ENCODE measurements at places on chromosomes 6 and 20.

- DNase-seq = no peak
These were observed 84.6 kb downstream of the KIF16B start for GRCh38 chr20:16488616-16489015.

- no peak for DNase-seq
These were observed 497.5 kb upstream of the CITED2 start for GRCh38 chr6:139871803-139872510.

DNA sequence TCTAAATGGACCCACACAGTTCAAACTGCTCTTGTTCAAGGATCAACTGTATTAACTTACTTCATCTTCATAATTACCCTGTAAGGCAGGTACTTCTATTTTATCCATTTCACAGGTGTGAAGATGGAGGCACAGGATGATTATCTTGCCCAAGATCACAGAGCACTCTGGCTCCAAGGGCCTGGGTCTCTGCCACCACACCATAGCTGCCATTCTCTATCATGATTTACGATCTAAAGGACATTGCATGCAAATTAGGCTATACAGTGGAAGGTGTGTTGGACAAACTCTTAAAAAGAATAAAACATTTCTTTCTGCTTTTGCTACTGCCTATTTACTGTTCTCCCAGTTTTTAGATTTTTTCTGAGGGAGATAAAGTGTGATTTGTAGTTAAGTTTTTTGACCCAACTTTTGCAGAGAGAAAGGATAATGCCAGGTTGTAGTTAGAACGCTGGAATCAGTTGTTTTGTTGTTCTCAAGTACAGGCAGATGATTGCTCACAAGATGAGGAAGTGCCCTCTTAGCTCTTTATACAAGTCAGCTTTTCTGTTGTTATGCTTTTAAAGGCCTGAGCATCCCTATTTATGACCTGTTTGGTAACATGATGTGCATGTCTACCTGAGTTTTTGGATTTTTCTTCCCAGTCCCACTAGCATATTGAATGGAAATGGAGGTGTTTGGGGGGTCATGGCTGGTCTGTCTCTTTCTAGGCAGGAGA is 247.9 kb downstream of the ZFAND3 start:
- DNase-seq = no peak

GRCh38 chr6:63643862-63644261 is 8.3 kb downstream of the PHF3 start:
- DNase-seq = no peak

DNA sequence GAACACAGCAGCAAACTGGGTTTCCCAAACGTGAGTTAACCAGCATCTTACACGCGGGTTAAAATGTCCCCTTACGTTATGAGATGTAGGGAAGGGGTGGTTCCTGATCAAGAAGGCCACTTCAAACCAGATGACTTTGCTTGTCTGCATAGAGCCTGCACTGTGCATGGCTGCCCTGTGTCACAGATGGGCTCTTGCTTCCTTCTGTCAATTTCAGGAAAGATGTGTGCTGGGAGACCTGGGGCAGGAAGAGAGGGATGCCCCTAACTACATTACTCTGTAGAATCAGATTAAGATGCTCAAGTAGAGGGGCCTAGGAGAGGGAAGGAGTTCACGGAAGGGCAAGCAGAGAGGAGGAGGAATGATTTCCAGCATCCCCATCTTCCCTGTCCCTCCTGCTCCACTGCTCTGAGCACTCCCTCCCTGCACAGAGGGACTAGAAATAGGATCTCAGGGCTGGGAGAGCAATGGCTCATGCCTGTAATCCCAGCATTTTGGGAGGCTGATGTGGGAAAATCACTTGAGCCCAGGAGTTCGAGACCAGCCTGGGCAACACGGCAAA is 63.5 kb upstream of the ZMYND8 start:
- no peak for DNase-seq

DNA sequence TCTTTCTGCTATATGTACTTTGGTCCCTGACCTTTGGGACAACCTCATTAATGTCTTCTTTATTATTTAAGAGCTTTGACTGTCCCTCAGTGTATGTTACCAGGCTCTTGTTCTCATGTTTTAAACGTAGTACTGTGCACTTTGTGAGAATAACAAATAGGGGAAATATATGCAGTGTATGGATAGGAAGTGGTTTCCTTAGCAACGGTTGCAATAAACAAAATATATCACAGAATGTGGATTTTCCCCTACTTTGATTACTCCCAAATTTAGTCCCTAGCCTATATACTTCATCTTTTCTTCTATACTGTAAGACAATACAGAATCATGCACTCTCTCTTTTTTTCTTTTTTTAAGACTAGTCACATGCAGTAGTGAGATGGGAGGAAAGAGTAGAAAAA is 123.8 kb upstream of the AKIRIN2 start:
- DNase-seq = no peak

DNA sequence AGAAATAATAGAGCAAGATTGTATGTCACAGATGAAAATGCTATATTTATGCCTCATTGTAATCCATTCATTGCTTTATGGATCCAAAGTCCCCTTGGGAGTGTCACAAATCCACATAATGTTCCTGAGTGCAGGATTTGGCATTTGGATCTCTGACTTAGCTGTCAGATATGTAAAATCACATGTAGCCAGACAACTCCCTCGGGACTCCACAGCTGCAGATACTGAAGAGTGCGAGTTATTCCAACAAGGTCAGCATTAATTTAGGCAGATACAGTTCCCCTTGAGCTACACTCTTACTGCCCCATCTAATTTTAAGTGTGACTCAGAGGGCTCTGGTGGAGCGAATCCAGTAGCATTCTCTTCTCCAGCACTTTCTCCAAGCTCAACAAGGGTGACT is 433.2 kb downstream of the CD83 start:
- DNase-seq = no peak

- DNase-seq = no peak
These were observed 297.6 kb upstream of the TCF21 start for GRCh38 chr6:133591275-133591674.

DNA sequence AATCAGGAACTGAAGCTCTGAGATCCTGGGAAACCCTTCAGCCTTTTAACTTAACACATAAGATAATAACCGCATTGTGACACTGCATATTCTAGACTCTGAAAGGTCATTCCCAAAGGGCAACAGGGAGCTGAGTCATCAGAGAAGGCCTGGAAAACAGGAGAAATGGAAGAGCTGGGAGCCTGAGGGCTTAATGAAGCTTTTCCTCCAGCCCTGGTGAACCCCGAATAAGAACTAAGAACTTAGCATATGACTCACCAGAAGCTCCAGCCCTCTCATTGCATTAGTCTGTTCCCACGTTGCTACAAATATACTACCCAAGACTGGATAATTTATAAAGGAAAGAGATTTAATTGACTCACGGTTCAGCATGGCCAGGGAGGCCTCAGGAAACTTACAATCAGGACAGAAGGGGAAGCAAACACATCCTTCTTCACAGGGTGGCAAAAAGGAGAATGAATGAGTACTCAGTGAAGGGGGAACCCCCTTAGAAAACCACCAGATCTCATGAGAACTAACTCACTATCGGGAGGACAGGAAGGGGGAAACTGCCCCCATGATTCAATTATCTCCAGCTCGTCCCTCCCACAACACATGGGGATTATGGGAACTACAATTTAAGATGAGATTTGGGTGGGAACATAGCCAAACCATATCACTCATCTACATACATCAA is 648.5 kb downstream of the TFAP2A start:
- no peak for DNase-seq

DNA sequence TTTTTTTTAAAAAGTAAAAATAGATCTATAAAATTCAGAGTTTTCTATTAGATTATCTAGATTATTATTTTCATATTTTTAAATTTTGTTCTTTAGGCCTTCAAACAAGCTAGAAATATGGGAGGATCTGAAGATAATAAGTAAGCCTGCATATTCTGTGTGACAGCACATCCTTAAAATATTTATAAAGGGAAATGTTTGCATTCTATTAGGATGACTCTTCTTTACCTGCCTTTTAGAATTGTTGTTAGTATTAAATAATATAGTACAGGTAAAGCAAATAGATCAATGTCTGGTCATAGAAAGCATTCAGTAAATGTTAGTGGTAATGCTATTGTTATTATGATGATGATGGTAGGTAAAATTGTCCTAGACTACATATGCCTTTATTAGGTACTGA is 17.4 kb downstream of the PEX3 start:
- DNase-seq = no peak

- peak; percentile 73 for DNase-seq
These were observed 2.6 kb downstream of the ASF1A start for GRCh38 chr6:118896339-118897136.

GRCh38 chr6:37145443-37145842 is 24.5 kb upstream of the PIM1 start:
- DNase-seq = no peak

DNA sequence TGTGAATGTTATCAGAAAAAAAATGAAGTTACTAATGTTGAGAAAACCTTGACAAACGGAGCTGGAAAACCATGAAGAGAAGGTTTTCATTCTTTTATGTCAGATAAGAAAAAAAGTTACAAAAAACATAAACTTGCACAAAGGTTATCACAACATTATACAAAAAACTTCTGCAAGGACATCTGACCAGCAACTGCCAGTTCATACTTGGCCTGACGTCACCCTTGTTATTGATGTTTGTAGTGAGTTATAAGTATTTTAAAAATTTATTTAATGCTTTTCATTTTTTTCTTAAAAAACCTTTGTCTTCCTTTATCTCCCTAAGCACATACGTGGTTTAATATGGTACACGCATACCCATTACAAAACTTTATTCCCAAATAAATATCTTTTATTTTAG is 16.3 kb downstream of the GSTA3 start:
- no peak for DNase-seq

- DNase-seq = no peak
These were observed 66.0 kb downstream of the BLOC1S5 start for GRCh38 chr6:7998103-7998725.

Measured in HT-29 (cell line).